ENCODE measurements at places on chromosomes 7 and 10. TPM values are rescaled to one million over a fixed set of nuclear protein-coding genes. Genes with fewer than 3 reads are reported as not detected.

- H3K27ac ChIP-seq, result no peak overlapping the region
- H3K4me3 ChIP-seq, result no peak overlapping the region
Observed at GRCh38 chr7:54581511-54581910, 39.3 kb downstream of the VSTM2A start.

DNA sequence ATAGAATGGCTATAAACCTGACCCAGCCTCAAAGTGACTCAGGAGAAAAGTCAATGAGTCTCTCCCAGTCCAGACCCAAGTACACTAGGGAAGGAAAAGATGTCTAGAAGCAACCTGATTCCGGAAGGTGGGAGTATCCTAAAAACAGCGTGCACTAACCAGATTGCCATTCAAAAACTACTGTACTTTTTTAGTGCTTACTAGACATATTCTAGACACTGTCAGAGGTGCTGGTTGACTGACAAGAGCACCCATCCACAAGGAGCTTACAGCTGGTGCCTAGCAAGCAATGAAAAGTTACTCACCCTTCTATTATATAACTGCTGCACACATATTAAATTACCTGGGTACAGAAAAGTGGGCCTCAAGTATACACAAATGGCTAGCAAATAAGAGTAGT, 81.0 kb downstream of the SIRT1 start:
- no peaks in the 10 kb centered on the region for H3K4me1 ChIP-seq
- DNase-seq, result no peak
- H3K36me3 ChIP-seq, result peaks cover 22% of the 10 kb centered on the region
- no peak overlapping the region for H3K27ac ChIP-seq
- no peaks in the 10 kb centered on the region for H3K27me3 ChIP-seq

GRCh38 chr7:139488810-139489209, 5.3 kb upstream of the KLRG2 start:
- no peaks in the 10 kb centered on the region for H3K36me3 ChIP-seq
- no peaks in the 10 kb centered on the region for H3K4me1 ChIP-seq
- DNase-seq, result no peak
- H3K4me3 ChIP-seq, result no peak overlapping the region
- H3K27me3 ChIP-seq, result peaks cover 20% of the 10 kb centered on the region

- H3K27me3 ChIP-seq, result no peaks in the 10 kb centered on the region
- H3K27ac ChIP-seq, result no peak overlapping the region
- H3K36me3 ChIP-seq, result no peaks in the 10 kb centered on the region
- H3K4me3 ChIP-seq, result no peak overlapping the region
- no peaks in the 10 kb centered on the region for H3K4me1 ChIP-seq
Observed at GRCh38 chr10:98450618-98451017, 3.9 kb upstream of the HPS1 start.

- no peaks in the 10 kb centered on the region for H3K4me1 ChIP-seq
- H3K27me3 ChIP-seq, result no peaks in the 10 kb centered on the region
- H3K27ac ChIP-seq, result no peak overlapping the region
- DNase-seq, result no peak
Observed at GRCh38 chr10:8577686-8578085, 523.2 kb downstream of the GATA3 start.

DNA sequence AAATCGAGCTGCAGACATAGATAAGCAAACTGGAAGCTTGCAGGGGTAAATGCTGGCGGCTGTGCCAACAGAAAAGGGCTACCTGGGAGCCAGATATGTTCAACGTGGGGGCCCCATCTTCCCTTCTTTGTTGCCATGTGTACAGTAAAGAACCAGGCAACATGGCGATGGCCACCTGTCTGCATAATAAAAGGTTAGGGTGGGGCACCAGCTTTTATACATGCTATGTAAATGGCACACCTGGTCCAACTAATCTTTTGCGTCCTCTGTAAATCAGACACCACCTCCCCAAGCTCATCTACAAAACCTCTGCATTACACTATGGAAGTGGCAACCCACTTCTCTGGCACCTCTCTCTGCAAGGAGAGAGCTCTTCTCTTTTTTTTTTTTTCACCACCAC, 13.9 kb downstream of the BUD31 start:
- peaks cover 38% of the 10 kb centered on the region for H3K36me3 ChIP-seq
- H3K4me3 ChIP-seq, result no peak overlapping the region
- H3K27ac ChIP-seq, result no peak overlapping the region
- no peaks in the 10 kb centered on the region for H3K27me3 ChIP-seq
- no peak for DNase-seq
- H3K4me1 ChIP-seq, result no peaks in the 10 kb centered on the region

DNA sequence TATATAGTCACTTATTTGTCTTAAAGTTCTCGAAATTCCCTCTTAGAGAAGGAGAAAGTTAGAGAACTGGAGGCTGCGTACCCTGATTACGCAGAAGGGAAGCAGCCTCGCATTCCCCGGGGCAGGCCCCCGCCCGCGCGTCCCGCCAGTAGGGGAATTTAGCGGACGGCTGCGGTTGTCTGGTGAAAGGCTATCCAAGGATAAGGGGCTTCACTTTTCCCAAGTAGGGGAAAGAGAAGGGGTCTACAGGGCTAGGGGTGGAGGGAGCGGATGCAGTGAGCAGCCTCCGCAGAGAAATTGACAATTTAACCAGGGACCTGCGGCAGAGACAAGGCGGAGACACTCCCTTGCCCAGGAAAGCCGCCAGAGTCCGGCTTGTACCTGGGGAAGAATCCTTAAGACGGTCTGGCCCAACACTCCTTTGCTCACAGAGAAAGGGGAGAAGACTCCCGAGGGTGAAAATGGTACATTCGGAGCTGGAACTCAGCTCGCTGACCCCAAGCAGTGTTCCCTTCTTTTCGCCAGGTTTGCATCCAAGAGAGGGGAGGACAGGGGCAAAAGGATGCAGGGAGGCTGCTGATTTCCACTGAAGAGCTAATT, 994 bp upstream of the MAGI2 start:
- H3K27me3 ChIP-seq, result no peaks in the 10 kb centered on the region
- H3K4me3 ChIP-seq, result peak overlapping the region; percentile 66

GRCh38 chr7:30727061-30727945, 24.6 kb upstream of the INMT start:
- no peak overlapping the region for H3K27ac ChIP-seq
- no peak overlapping the region for H3K4me3 ChIP-seq
- H3K4me1 ChIP-seq, result no peaks in the 10 kb centered on the region
- peaks cover 6% of the 10 kb centered on the region for H3K27me3 ChIP-seq
- DNase-seq, result no peak

DNA sequence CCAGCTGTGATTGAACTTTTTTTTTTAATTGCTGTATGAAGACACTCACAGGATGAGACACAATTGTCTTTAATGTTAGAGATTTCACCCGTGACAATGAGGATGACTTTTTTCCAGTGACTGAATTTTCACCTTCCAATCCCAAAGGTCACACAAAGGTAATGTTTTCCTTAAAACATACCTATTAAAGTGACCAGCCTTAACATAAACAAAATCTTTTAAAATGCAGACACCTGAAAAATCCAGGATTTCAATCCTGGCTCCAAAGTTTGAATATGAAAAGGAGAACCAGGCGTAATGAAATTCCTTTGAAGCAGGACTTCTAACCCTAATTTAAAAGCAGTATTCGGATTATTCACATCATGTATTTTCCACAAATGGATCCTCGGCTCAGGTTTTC, 647.7 kb downstream of the GATA3 start:
- no peak for DNase-seq
- no peaks in the 10 kb centered on the region for H3K27me3 ChIP-seq
- H3K4me1 ChIP-seq, result no peaks in the 10 kb centered on the region
- H3K36me3 ChIP-seq, result no peaks in the 10 kb centered on the region

GRCh38 chr10:132076578-132077081, 10.9 kb downstream of the JAKMIP3 start:
- H3K36me3 ChIP-seq, result no peaks in the 10 kb centered on the region
- H3K4me1 ChIP-seq, result no peaks in the 10 kb centered on the region
- peaks cover 7% of the 10 kb centered on the region for H3K27me3 ChIP-seq
- H3K27ac ChIP-seq, result no peak overlapping the region
- no peak overlapping the region for H3K4me3 ChIP-seq
- DNase-seq, result no peak

- no peaks in the 10 kb centered on the region for H3K27me3 ChIP-seq
- no peaks in the 10 kb centered on the region for H3K36me3 ChIP-seq
- no peaks in the 10 kb centered on the region for H3K4me1 ChIP-seq
- no peak overlapping the region for H3K27ac ChIP-seq
- no peak for DNase-seq
- no peak overlapping the region for H3K4me3 ChIP-seq
Observed at GRCh38 chr7:7516662-7517061, 19.0 kb downstream of the COL28A1 start.

DNA sequence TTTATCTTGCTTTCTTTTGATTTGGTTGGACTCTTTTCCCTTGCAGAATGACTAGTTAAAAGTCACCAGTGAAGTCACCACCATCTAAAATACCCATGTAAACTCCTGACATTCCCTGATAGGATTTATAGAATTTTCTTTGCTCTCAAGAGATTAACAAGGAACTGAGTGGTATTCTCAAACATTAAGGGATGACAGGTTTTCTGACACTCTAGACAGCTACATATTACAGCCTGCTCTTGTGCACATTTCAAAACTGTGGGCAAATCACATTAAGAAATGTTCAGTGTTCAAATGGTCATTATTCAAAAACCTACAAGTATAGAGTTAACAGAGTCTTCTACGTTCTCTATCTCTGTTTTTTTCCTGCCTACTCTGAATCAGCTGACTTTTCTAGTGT, 15.8 kb upstream of the ACSM6 start:
- H3K36me3 ChIP-seq, result no peaks in the 10 kb centered on the region
- DNase-seq, result no peak
- no peak overlapping the region for H3K4me3 ChIP-seq
- H3K27ac ChIP-seq, result no peak overlapping the region
- H3K4me1 ChIP-seq, result peaks cover 4% of the 10 kb centered on the region
- H3K27me3 ChIP-seq, result no peaks in the 10 kb centered on the region

DNA sequence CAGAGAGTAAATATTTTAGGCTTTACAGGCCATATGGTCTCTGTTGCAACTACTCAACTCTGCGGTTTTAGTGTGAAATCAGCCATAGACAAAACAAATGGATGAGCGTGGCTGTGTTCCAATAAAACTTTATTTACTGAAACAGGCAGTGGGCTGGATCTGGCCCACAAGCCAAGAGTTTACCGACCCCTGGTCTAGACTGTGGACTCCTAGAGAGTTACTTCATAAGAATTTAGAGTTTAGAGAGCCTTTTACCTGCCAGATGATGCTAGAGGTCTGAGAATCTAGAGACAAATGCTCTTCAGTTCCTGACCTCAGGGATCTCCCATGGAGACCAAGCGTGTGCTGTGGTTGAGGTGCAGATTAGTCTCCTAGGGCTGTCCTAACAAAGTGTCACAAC, 174.8 kb downstream of the PTEN start:
- peak; percentile 17 for DNase-seq
- H3K4me1 ChIP-seq, result peaks cover 29% of the 10 kb centered on the region
- H3K4me3 ChIP-seq, result no peak overlapping the region
- no peaks in the 10 kb centered on the region for H3K36me3 ChIP-seq

DNA sequence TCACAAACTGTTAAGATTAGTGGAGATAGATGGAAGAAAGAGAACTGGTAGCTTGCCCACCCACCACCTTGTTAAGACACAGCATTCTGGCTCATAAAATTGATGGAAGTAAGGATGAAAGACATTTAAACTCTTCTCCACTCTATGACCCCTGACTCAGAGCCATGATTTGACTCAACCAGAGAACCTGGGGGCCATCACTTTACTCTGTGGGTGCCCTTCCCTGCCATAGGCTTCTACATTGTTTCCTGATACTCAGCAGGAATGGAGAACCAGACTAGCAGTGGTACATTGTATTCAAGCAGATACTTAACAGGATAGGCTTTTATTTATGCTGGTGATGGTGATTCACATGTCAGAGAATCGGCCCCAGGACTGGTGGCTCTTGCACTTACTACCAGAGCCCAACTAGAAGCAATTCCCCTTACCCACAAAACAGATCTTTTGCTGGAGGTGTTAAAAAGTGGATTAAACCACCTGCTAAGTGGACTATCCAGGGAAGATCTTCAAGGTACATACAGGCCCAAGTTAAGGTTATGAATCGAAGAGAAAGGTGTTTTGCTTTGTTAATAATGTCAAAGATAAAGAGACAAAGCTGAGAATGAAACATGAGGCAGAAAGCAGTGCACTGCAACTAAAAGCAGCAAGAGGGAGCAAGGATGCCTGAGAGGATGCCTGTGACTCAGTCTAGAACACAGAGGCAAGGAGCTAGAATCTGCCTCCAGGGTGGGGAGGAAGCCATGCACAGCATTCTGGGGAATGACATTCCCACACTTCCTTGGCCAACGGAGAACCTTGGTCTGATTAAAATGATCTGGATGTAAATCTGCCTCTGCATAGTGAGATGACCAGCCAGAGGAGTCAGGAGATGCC, 36.0 kb upstream of the GLI3 start:
- H3K4me3 ChIP-seq, result no peak overlapping the region
- no peak overlapping the region for H3K27ac ChIP-seq
- peaks cover 4% of the 10 kb centered on the region for H3K4me1 ChIP-seq
- no peak for DNase-seq
- no peaks in the 10 kb centered on the region for H3K27me3 ChIP-seq

GRCh38 chr7:74568658-74569057, 88.9 kb upstream of the GTF2I start:
- no peak overlapping the region for H3K4me3 ChIP-seq
- no peak overlapping the region for H3K27ac ChIP-seq
- no peaks in the 10 kb centered on the region for H3K27me3 ChIP-seq
- DNase-seq, result no peak

- H3K27ac ChIP-seq, result no peak overlapping the region
- peaks cover 21% of the 10 kb centered on the region for H3K4me1 ChIP-seq
- no peak overlapping the region for H3K4me3 ChIP-seq
- no peak for DNase-seq
- no peaks in the 10 kb centered on the region for H3K36me3 ChIP-seq
Observed at GRCh38 chr10:62036186-62037081, 134.9 kb downstream of the ARID5B start.

- H3K36me3 ChIP-seq, result no peaks in the 10 kb centered on the region
- H3K27ac ChIP-seq, result no peak overlapping the region
- no peaks in the 10 kb centered on the region for H3K4me1 ChIP-seq
- H3K4me3 ChIP-seq, result no peak overlapping the region
- DNase-seq, result no peak
- H3K27me3 ChIP-seq, result no peaks in the 10 kb centered on the region
Observed at GRCh38 chr10:101897633-101898032, 54.0 kb upstream of the KCNIP2 start.

- H3K4me1 ChIP-seq, result peaks cover 5% of the 10 kb centered on the region
- H3K4me3 ChIP-seq, result no peak overlapping the region
- H3K27ac ChIP-seq, result no peak overlapping the region
- no peaks in the 10 kb centered on the region for H3K27me3 ChIP-seq
Observed at GRCh38 chr7:16509829-16510228, 16.8 kb upstream of the LRRC72 start.

Gene FAM13C
- 59.0 TPM for total RNA-seq

Gene MET
- total RNA-seq, result 66.5 TPM

Gene MRLN
- total RNA-seq, result not detected

Gene CCZ1B
- total RNA-seq, result 66.1 TPM

Gene ADRB1
- 21.4 TPM for total RNA-seq

Gene CLRN3
- total RNA-seq, result not detected

Gene BAG3
- total RNA-seq, result 16.8 TPM

Gene PNLIPRP2
- total RNA-seq, result 1.0 TPM

Gene ITPRID1
- 2.4 TPM for total RNA-seq

Gene AGBL3
- total RNA-seq, result 3.6 TPM

Gene AGR3
- total RNA-seq, result 195 TPM

Gene FAM237B
- total RNA-seq, result not detected

Gene CYP3A7
- total RNA-seq, result 0.64 TPM
